CD8-positive, alpha-beta memory T cell (primary cell): ENCODE measurements at places on chromosomes 4 and X. TPM values are rescaled to one million over a fixed set of nuclear protein-coding genes. Genes with fewer than 3 reads are reported as not detected.

The BEX5 gene
- polyA plus RNA-seq = 5.8 TPM

The REPS2 gene
- 0.02 TPM for polyA plus RNA-seq

The KLB gene
- polyA plus RNA-seq = not detected

DNA sequence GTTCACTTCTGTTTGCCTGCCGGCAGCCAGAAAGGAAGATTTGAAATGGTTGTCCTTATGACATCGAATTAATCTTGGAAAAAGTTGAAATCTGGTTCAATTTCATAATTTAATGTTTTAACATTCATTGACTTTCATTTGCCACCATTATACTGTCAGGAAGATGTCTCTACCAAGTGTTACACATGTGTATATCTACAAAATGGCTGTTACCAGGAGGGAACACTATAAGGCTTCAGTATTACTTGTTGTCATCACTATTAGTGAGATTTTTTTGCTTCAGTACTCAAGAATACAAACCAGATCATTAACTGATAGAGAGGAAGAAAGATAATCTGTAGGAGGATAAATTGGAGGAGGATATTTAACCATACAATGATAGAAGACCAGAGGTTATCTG is 71.2 kb downstream of the TSPAN7 start:
- no peak for DNase-seq
- H3K27me3 ChIP-seq = no peaks in the 10 kb centered on the region
- H3K4me3 ChIP-seq = no peak overlapping the region

DNA sequence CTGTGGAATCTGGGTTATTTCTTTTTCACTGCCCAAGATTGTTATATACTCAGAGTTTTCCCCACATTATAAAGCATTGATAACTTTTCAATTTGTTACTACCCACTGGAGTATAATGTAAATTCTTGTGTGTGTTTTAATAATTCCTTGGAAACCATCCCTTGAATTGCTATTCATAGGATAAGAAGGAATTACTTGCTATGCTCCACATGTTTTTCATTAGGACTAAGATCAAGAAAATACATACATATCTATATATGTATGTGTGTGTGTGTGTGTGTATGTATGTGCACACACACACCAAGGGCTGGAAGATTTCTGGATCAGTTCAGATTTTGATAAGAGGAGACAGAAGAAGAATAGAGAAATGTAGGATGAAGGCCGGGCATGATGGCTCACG is 206.4 kb upstream of the JADE1 start:
- H3K27ac ChIP-seq = no peak overlapping the region
- no peaks in the 10 kb centered on the region for H3K4me1 ChIP-seq
- no peak overlapping the region for H3K4me3 ChIP-seq
- H3K36me3 ChIP-seq = no peaks in the 10 kb centered on the region
- no peak for DNase-seq
- no peaks in the 10 kb centered on the region for H3K27me3 ChIP-seq
